ENCODE measurements at places on chromosomes 5 and 9. TPM values are rescaled to one million over a fixed set of nuclear protein-coding genes. Genes with fewer than 3 reads are reported as not detected.

Gene CDH6
- not detected for total RNA-seq

DNA sequence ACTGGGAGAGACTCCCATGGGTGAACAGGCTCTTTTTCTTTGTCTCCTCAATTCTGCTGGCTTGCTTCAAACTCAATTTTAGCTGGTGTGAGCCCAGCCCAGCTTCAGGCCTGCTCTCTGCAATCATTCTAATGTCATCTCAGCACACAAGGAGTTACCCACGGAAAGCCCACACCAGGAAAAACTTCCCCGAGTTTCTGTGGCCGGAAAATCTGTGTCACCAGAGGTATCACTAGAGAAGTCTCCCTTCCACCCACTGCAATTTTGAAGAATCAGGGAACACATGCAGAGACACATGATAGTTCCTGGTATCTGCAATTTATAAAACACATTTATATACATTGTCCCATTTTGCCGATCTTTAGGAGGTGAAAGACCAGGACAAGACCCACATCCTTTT lies 13.5 kb upstream of the NDFIP1 start:
- H3K4me3 ChIP-seq, result peak overlapping the region; percentile 53
- H3K4me1 ChIP-seq, result peaks cover 46% of the 10 kb centered on the region
- no peaks in the 10 kb centered on the region for H3K27me3 ChIP-seq
- peak overlapping the region; percentile 93 for H3K27ac ChIP-seq
- DNase-seq, result peak; percentile 80

Gene CCNO
- total RNA-seq, result not detected

DNA sequence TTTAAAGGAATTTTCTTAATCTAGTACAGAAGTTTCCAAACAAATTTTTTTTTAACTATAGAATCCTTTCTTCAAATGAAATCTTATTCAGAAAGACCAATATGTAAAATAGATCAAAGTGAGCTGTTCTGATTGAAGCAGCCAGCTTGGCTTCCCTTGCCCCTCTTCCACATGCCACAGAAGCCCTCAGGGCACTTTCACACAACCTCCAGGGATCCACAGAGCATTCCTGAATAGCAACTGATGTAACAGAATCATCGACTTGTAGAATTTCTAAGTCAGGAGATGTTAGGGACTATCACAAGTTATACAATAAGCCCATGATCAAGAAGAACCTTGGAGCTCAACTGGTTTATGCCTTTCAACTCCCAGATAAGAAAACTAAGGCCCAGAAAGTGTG lies 427.8 kb upstream of the C9orf72 start:
- no peak for DNase-seq
- no peaks in the 10 kb centered on the region for H3K36me3 ChIP-seq
- no peaks in the 10 kb centered on the region for H3K27me3 ChIP-seq
- H3K27ac ChIP-seq, result no peak overlapping the region
- H3K4me1 ChIP-seq, result no peaks in the 10 kb centered on the region

Gene FGF18
- total RNA-seq, result 0.17 TPM
